Naive thymus-derived CD4-positive, alpha-beta T cell (primary cell): ENCODE measurements at places on chromosomes 5 and 9.

GRCh38 chr9:123027517-123027916 lies 6.0 kb upstream of the GPR21 start:
- DNase-seq: no peak

- DNase-seq: no peak
Observed at GRCh38 chr9:98330831-98331230, 75.4 kb upstream of the TBC1D2 start.

DNA sequence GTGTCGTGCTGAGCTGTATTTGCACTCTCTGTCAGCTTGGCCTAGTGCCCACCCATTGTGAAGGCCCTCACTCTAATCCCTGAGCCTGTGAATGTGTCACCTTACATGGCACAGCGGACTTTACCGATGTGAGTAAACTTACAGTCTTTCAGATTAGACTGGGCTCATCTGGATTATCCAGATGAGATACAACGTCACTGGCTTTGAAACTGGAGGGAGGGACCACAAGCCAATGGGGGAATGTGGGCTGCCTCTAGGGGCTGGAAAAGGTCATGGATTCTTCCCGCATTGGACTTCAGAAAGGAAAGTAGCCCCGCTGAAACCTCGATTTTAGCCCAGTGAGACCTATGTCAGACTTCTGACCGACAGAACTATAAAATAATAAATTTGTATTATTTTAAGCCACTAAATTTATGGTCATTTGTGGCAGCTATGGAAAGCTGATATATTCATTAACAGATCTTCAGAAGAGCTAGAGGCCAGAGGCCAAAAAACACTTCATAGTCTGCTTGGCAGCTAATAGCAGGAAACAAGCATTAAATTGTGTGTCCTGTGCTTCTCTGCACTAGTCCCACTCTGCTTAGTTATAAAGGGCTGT lies 139.0 kb upstream of the GAS1 start:
- no peak for DNase-seq

DNA sequence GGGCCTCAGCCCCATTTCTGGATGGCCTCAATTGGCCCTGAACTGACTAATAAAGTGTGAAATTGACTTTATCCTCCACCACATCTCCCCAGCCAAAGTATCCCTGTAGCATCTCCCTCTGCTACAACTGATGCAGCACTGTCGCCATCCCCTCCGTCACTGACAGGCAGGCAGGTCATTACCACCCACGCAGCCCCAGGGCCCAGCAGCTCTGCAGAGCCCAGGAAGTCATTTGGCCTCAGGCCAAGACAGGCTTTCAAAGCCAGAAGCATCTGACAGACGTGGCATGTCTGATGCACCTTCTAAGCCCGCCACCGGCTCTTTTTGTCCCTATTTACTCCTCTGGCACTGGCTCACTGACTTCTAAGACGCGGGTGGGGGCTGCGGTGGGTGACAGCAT lies 65.3 kb downstream of the ARHGEF37 start:
- DNase-seq: no peak

- DNase-seq: no peak
Observed at GRCh38 chr5:180090769-180091546, 19.4 kb upstream of the RNF130 start.
